ENCODE measurements at places on chromosomes 12 and 14.
A peak's percentile ranks its signal among the peaks of the same experiment; 100 is the strongest.

DNA sequence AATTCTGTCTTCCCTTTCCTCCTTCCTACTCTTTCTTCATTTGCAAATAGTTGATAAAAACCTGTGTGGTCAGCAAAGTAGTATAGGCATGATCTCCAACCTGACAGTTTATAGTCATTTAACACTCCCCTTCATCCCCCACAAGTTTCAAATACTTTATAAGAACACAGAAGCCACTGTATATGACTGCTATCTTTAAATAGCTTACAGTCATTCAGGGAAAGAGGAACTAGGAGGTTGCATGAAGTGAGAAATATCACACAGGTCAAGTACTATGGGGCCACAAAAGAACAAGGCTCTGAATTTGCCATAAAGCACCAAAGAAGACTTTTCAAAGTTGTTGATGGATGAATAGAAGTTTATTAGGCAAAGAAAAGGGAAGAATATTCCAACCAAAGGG, 431.3 kb downstream of the NPAS3 start:
- DNase-seq: no peak

GRCh38 chr12:47870175-47870781, 34.5 kb downstream of the VDR start:
- peak; percentile 30 for DNase-seq

DNA sequence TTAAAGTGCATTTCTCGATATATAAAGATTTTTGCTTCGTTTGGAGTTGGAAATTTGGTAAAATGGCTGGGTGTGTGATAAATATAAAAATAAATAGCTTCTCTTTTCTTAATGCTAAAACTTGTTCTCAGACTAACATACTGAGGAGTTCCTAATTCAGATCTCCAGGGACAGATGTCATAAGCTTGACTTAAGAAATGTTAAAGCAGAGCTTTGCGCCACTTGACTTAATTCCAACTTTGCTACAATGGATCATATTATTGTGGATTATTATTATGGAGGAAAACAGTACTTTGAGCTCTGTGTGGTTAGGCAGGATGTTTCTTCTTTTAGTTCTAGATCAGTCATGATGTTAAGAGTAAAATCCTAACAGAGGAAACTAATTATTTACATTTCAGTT, 33.8 kb downstream of the GNG2 start:
- DNase-seq: no peak

DNA sequence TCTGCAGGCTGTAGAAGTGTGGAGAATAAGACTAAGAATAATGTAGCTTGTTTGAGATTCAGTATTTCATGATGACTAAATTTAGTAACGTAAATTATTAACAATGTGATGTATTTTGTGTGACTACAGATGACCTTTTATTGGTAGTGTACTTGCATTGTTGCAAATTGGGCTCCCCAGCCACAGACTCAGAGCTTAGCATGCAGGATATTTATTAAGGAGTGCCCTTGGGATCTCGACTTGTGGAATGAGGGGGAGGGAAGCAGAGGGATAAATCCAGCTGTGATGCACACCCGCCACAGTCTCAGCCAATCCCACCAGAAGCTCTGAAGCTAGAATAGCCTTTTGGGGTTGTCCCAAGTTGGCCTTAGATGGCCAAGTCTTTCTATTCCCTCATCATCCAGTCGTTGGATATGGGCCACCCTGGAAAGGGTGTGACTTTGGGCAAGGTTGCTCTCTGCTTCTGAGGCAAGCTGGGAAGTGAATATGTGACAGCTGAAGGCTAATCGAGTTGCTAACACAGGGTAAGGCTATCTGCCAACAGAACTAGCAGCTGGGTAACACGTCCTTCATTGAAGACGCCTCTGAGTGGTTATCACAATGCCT, 42.1 kb upstream of the USP44 start:
- no peak for DNase-seq

GRCh38 chr12:57231276-57232021, 1.9 kb downstream of the SHMT2 start:
- no peak for DNase-seq

DNA sequence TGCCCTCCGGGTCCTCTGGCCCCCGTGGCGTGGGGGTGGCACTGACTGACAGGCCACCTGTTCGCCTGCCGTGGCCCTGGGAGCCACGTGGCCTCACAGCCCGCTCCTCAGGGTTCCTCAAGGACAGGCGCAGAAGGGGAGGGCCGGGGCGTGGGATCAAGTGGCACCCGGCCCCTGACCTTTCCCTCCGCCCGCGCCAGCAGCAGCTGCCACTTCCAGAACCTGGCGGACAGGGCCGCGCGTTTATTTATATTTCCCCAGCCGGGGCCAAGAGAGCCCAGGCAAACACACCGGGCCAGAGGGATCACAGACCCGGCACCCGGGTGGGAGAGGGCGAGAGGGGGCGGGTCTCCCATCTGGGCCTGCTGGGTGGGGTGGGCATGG, 92.6 kb downstream of the RFLNA start:
- DNase-seq: no peak

- no peak for DNase-seq
These were observed 95.6 kb upstream of the SLC38A2 start for GRCh38 chr12:46468160-46468559.

DNA sequence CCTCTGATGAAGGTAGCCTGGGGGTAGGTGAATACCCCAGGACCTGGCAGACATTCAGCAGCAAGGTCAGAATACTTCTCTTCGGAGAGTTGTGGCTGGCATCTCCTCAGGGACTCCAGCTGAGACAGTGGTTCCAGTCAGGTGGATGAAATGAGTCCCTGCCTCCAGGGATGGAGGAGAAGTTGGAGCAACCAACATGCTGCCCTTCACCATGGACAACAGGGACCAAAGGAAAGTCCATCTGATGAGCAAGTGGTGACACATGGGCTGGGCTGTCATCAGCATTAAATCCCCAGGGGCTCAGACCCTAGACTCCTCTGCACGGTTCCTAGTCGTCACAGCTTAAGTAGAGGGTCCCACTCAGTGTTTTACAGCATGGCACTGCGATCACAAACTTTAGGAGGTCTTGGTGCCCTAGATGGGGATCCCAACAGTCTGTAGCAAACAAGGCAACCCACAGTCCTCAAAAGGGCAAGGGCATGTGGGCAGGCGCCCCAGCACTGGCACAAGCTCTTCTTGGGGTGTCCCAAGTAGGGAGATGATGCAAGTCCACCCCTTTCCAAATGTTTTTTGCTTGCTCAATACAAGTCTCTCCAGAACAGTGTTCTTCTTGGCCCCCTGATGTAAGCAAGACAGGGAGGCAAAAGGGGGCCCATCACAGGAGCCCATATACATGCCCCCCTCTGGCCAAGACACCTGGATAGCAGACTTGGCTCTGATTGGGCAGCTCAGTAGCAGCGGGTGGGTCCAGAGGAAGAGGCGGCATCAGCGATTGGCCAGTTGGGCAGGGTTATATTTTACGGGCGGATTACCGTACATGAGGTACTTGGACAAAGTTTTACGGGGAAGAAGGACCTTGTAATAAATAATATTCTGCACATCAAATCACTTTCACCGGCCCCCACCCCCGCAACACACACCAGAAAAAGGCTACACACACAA, 10.8 kb upstream of the CDH24 start:
- DNase-seq: no peak

DNA sequence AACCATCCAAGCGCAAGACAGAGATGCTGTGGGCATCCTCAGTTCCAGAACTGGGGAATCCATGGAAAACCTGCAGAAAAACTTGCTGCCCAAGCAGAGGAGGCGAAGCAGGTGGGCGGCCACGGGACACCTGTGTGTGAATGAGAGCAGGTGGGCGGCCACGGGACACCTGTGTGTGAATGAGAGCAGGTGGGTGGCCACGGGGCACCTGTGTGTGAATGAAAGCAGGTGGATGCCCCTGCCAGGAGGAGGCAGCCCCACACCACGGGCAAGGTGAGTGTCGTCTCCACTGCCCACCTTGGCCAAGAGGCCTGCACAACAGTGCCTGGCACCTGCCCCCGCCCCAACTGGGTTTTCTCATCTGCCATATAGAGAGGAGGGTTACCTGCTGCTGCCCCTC, 59.2 kb downstream of the GSC start:
- DNase-seq: no peak

GRCh38 chr12:10690906-10691305, 17.1 kb upstream of the STYK1 start:
- DNase-seq: no peak

- no peak for DNase-seq
These were observed 89.8 kb downstream of the GRIP1 start for GRCh38 chr12:66589095-66589494.

DNA sequence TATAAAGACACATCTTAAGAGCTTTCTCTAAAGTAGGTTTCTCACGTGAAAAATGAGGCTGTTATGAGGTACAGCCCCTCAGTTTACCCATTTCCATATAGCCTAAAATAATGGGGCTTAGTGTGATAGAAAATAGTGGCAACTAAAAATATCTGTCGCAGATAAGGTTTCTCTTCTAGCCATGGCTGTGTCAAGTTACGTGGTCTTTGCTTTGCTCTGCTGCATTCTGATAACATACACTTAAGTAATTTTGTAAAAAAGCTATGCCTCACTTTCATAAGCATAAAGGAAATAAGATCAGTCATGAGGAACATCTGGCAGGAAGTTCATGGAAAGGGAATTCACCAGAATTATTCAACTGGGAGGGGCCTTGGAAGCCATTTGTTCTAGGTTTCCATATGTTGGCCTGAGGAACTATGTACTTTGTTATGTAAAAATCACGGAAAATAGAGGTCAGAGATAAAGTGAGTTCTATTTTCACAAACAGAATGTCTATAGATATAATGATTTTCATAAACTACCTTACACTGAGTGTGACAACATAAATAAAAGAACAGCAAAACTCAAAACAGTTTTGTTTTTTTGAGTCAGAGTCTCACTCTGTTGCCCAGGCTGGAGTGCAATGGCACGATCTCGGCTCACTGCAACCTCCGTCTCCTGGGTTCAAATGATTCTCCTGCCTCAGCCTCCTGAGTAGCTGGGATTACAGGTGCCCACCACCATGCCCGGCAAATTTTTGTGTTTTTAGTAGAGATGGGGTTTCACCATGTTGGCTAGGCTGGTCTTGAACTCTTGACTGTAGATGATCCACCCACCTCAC, 195.6 kb upstream of the KRR1 start:
- peak; percentile 5 for DNase-seq

GRCh38 chr14:86357119-86357518, 827.2 kb downstream of the FLRT2 start:
- DNase-seq: no peak

DNA sequence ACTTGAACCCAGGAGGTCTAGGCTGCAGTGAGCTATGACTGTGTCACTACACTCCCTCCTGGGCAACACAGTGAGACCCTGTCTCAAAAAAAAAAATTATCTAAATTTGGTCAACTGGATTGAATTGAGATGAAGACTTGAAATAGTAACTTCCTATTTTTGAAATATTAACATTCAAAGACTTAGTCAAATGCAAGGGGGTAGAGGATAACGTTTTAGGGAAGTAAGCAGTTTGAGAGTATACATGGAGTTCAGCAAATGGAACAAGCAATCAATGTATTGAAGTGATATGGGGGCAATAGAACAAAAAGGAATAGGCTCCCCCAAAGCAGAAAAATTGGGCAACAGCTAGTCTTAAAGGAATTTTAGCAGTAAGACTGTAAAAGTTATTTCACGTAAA, 4.6 kb upstream of the MFAP5 start:
- DNase-seq: peak; percentile 54
